Posterior cingulate gyrus (tissue), 11 donors: ENCODE measurements at places on chromosomes 16 and 17.

DNA sequence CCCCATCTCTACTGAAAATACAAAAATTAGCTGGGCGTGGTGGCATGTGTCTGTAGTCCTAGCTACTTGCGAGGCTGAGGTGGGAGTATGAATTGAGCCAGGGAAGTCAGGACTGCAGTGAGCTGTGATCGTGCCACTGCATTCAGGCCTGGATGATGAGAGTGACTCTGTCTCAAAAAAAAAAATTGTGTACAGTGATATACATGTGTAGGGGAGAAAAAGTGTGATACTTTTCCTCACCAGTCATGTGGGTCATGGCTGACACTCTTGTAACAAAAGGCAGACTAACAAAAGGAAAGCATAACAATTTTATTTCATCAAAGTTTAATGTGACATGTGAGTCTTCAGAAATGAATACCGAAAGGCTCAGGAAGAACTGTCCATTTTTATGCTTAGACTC lies 2.0 kb upstream of the ABCC12 start:
- no peak for DNase-seq

DNA sequence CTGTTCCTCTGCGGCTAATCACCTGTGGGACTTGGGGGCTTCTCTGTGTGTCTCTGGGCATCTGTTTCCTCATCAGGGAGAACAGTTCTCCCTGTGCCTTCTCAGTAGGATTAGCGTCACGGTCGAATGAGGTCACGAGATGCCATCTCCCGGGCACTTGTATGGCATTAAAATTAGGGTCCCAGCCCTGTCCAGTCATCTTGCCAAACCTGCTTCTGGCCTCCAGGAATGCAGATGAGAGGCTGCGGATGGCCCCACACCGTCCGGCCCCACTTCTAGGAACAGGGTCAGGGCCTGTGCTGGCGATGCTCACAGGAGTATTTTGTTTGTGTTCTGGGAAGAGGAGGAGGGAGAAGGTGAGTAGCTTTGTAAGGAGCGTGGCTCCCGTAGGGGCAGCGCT lies 58.5 kb downstream of the OR1D5 start:
- DNase-seq, result peak; percentile 70

- no peak for DNase-seq
Observed at GRCh38 chr16:49454426-49455180, 81.0 kb downstream of the C16orf78 start.

GRCh38 chr17:62090021-62090824 lies 25.1 kb upstream of the MED13 start:
- DNase-seq, result no peak

DNA sequence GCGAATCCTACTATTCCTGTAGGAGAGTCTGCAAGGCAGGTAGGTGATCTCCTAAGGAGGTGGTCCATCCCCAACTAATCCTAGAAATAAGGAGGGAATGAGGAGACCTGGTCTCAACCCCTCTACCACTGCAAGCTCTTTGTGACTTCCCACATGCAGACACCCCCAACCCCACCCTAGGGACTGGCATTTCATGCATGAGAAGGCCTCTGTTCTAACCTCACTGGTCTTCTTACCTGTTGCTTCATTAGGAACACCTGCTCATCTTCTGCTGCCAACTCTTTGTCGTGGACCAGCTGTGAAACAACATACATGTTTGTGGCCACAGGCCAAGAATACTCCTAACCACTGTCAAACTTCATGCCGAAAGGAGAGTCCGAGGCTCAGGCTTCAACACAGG lies 22.6 kb downstream of the DYNC1LI2 start:
- DNase-seq, result peak; percentile 27

GRCh38 chr16:81627024-81627423 lies 152.1 kb upstream of the PLCG2 start:
- no peak for DNase-seq

GRCh38 chr16:27413956-27414355 lies 12.0 kb downstream of the IL21R start:
- no peak for DNase-seq
